Pons (tissue), 1 donor: ENCODE measurements at places on chromosomes 7 and 10.

DNA sequence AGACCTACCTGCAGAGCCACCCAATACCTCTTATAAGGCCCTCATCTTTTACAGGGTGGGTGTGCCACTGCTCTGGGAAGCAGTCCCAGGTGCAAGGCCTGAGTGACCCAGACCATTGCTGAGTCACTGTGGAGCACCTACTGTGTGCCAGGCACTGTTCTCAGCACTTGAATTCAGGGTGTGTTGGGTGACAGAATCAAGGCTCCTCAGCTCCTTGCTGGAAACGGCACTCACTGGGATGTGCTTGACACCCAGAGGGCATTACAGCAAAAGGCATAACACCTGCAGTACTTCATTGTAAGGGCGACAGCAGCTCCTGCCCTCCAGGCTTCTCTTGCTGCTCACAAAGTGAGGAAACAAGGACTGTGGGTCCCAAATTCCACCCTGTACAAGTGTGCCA, 7.1 kb downstream of the CAMK2B start:
- no peak for DNase-seq

GRCh38 chr7:118076564-118076963, 107.4 kb upstream of the LSM8 start:
- no peak for DNase-seq

GRCh38 chr10:63633677-63634487, 112.7 kb downstream of the REEP3 start:
- peak; percentile 60 for DNase-seq

DNA sequence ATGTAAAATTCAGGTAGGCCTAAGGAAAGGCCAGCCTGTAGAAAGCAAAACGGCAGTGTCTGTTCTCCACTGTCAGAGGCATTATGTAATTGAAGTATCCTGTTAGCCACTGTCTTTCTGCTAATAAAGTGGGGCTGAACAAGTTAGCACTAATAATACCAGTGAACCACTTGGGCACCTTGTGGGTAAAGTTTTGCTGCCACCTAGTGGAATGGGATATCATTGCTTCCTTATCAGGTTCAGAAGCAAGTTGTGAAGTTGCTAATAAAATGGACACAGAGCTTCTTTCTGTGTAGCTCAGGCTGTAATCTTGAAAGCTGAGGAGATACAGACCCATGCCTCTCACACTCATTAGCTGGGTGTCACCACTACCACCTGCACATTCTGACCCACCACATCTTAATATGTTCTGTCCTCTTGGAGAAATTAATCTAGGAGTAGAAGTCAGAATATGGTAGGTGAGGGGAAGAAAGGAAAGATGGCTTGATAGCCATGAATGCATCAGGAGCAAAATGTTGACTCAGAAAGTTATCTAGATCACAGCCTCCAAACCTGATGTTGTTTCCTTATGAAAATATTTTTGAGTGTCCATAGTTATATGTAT, 175.1 kb downstream of the SEPTIN7 start:
- peak; percentile 90 for DNase-seq

- no peak for DNase-seq
Observed at GRCh38 chr7:45174328-45174610, 16.7 kb downstream of the RAMP3 start.

- DNase-seq = no peak
Observed at GRCh38 chr10:84996580-84996979, 668.2 kb downstream of the CCSER2 start.

DNA sequence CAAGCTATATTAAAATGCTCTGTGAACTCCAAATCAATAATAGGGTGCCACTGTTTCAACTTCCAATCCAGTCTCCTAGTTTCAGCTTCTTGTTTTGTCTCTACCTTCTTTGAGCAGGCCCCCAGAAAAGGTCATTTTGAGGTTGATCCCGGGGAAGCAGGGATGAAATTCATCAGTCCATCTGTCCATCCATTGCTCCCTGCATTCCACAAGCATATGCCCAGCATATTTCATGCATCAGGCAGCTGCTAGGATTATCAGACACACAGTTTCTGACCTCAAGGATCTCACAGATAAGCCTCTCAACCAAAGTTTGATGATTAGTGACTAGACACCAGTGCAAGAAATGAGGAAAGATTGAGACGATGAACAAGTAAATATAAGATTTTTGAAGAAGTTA, 186.6 kb upstream of the PDE1C start:
- DNase-seq = no peak

GRCh38 chr10:16184906-16185305, 251.9 kb upstream of the PTER start:
- DNase-seq = no peak

GRCh38 chr7:39357648-39358047, 208.6 kb upstream of the YAE1 start:
- DNase-seq = no peak

DNA sequence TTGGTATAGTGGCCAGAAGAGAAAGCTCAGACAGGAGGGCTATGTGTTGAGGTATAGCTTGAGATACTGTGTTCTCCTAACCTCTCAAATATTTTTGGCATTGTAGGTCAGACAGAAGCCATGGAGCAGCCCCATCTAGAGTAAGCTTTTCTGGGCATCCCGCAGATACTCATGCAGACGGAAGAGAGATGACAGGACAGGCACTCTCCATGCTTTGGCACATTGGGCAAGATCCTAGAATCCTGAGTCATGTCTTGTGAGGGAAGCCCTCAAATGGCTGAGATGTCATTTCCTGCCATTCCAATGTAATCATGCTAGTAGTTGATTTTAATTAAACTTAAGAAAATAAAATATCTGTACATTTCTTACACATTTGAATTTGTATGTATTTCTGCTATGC, 16.8 kb upstream of the KIF20B start:
- no peak for DNase-seq

GRCh38 chr7:149831741-149832219, 6.4 kb upstream of the ZNF862 start:
- DNase-seq = no peak

GRCh38 chr7:146660839-146661238, 544.2 kb downstream of the CNTNAP2 start:
- no peak for DNase-seq
